ENCODE measurements at places on chromosomes 2 and 18. TPM values are rescaled to one million over a fixed set of nuclear protein-coding genes. Genes with fewer than 3 reads are reported as not detected.

The IL1F10 gene
- not detected for total RNA-seq

The REG3G gene
- total RNA-seq: not detected

The APLF gene
- total RNA-seq: 0.80 TPM

The AKAIN1 gene
- total RNA-seq: not detected

The SCG2 gene
- 0.98 TPM for total RNA-seq

The MARCO gene
- 0.08 TPM for total RNA-seq

The TRABD2A gene
- total RNA-seq: 12.1 TPM

The MROH2A gene
- total RNA-seq: 0.26 TPM

The GALR1 gene
- total RNA-seq: not detected

The AFF3 gene
- total RNA-seq: not detected

The REEP1 gene
- total RNA-seq: 0.88 TPM

The POMC gene
- not detected for total RNA-seq

The MBD1 gene
- 26.4 TPM for total RNA-seq

The NCKAP5 gene
- 0.90 TPM for total RNA-seq

The TMEFF2 gene
- 0.34 TPM for total RNA-seq

The TCF23 gene
- total RNA-seq: not detected

The TXNDC9 gene
- 36.6 TPM for total RNA-seq

The INHBB gene
- 20.0 TPM for total RNA-seq

The ZNF804A gene
- total RNA-seq: not detected

The MBD2 gene
- 51.8 TPM for total RNA-seq

The RBKS gene
- total RNA-seq: 9.2 TPM

The MC4R gene
- total RNA-seq: not detected

The SERTAD2 gene
- 10.9 TPM for total RNA-seq

The C2orf15 gene
- 1.0 TPM for total RNA-seq

The CGREF1 gene
- total RNA-seq: 7.8 TPM

The CD226 gene
- total RNA-seq: 0.23 TPM

The THOC1 gene
- 17.2 TPM for total RNA-seq

The AMER3 gene
- not detected for total RNA-seq

The KLHL14 gene
- not detected for total RNA-seq

The ADD2 gene
- 27.6 TPM for total RNA-seq

The DIPK1C gene
- not detected for total RNA-seq

The DLX1 gene
- total RNA-seq: 3.2 TPM

The APCDD1 gene
- total RNA-seq: not detected

The MEP1B gene
- not detected for total RNA-seq

The ASB3 gene
- 11.9 TPM for total RNA-seq

All from A549 treated with Mapracorat at 1 μM for 4 hours (cell line).